Left renal cortex interstitium (tissue), 4 donors: ENCODE measurements at places on chromosomes 1 and 21.

DNA sequence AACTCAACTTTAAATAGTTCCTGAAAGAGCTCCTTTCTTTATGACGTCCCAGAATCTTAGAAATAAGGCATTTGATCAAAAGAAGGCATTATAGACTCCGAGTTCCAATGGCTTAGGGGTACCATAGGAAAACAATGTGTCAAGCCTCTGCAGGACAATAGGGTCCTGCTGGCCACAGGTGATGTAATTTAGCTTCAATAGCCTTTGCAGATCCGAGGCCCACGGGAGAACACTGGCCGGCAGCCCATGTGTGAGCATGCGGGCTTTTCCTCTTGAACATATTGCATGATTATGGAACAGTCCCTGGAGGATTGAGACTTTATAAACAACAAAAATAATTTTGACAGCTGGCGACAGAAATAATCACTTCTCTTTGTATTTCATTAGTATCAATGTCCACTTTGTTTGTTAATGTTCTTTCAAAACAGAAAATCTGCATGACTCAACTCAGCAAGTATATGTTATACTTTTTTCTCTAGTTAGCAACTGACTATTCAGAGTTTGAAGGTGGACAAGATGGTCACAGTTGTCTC is 49.0 kb upstream of the NR5A2 start:
- DNase-seq, result no peak

GRCh38 chr1:171433451-171433850 is 51.9 kb upstream of the PRRC2C start:
- no peak for DNase-seq

GRCh38 chr1:214856843-214857242 is 225.7 kb upstream of the KCNK2 start:
- no peak for DNase-seq

- no peak for DNase-seq
These were observed 38.5 kb downstream of the TGFB2 start for GRCh38 chr1:218383681-218384080.

- no peak for DNase-seq
These were observed 108.7 kb downstream of the PRDM2 start for GRCh38 chr1:13808729-13809131.

DNA sequence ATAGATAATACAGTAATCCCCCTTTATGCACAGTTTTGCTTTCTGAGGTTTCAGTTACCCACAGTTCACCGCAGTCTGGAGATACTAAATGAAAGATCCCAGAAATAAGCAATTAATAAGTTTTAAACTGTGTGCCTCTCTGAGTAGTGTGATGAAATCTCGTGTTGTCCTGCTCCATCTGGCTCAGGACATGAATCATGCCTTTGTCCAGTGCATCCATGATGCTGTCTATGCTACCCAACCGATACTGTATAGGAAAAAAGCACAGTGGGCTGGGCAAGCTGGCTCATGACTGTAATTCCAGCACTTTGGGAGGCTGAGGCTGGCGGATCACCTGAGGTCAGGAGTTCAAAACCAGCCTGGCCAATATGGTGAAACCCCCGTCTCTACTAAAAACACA is 85.0 kb upstream of the SLC2A1 start:
- DNase-seq, result no peak

- DNase-seq, result no peak
These were observed 60.2 kb downstream of the DMRTB1 start for GRCh38 chr1:53519421-53519820.

DNA sequence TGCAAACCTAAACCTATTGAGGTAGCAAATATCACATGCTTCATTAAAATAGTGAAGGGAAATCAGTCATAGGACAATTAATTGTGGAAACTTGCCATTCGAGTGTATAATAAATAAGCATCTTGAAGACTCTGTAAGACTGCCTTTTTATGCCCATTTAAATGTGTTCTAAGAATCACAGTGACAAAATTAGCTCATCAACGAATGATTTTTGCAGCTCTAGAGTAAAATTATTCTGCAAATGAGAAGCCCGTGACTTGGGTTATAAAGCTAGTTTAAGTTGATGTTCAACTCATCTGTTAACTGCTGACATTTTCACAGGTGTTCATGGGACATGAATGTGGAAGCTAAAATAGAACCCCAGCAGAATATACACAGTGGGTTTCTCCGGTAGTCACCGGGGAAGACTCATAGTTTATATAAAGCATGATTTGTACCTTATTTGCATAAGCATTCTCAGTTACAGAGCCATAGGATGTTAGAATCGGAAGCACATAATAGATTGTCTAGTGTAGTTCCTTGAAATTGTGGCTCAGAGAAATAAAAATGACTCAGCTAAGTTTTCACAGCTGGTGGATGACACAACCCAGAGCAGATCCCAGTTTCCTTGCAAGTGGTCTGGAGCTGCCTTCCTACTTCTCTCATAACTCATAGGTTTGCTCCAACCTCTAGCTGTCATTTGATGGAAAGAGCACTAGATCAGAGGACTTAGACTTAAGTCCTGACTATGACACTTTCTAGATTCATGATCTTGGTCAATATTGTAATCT is 107.3 kb downstream of the UCHL5 start:
- peak; percentile 15 for DNase-seq

- DNase-seq, result no peak
These were observed 29.4 kb downstream of the BARHL2 start for GRCh38 chr1:90687747-90688146.

DNA sequence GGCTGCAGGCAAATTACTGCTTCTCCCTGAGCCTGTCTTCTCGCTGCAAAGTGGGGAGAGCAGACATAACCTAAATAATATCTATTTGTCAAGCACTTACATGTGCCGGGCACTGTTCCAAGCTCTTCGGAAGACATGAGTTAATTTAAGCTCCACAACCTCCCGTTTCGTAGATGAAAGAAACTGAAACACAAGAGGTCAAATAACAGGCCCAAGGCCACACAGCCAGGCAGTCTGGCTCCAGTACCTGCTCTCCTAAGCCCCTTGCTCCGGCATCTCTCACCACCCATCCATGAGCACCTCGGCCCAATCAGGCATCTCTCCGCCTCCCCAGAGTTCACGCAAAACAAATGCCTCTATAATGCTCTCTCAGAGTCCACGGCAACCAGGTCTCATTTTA is 65.4 kb downstream of the TAS1R2 start:
- no peak for DNase-seq

GRCh38 chr1:59856725-59857338 is 42.1 kb downstream of the HOOK1 start:
- DNase-seq, result no peak

DNA sequence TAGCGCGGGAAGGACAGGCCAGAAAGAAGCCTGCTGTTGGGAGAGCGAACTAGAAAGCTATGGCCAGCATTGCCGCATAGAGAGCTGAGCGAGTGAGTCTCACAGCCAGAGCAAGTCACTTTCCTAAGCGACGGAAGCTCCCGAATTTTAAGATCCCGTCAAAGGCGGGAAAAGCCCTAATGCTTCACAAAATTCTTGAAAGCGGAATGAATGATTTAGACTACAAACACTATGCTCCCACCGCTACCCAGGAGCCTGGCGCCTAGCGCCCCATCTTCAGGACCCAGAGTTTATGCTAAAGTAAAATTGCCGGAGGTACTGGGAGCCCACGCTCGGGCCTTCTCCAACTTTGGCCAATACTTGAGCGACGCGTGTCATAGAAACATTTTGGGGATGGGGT is 409.9 kb upstream of the ESRRG start:
- no peak for DNase-seq

GRCh38 chr1:94020764-94021579 is 100.0 kb downstream of the ABCA4 start:
- no peak for DNase-seq

DNA sequence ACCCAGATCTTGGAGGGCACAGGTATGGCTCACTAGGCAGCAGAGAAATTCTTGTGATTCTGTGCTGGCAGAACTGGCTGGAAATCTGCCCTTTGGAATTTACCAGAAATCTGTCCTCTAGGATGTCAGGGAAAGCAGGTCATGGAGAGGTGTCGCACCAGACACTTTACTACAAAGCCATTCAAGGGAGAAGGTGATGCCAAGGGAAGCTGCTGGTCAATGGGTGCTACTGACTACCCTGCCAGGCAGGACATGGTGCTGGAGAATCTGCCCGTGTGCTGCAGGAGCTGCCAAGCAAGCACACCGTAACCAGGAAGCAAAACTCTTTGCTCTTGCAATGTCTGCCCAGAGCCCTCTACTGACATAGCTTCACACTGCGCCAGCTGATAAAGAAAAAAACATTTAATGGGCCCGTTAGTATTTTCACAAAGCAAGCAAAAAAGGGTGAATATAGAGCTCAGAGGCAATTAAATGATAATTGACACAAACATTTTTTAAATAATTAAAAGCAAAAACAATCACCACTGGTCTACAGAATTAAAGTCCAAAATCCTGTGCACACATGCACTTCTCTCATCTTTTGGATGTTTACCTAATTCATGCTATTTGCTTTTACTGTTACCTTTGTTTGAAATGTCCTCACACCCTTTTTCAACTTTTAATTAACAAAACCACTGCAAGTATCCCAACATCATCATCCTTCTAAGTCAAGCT is 7.2 kb upstream of the FBXO28 start:
- no peak for DNase-seq

GRCh38 chr1:36889478-36890226 is 144.7 kb downstream of the GRIK3 start:
- no peak for DNase-seq

DNA sequence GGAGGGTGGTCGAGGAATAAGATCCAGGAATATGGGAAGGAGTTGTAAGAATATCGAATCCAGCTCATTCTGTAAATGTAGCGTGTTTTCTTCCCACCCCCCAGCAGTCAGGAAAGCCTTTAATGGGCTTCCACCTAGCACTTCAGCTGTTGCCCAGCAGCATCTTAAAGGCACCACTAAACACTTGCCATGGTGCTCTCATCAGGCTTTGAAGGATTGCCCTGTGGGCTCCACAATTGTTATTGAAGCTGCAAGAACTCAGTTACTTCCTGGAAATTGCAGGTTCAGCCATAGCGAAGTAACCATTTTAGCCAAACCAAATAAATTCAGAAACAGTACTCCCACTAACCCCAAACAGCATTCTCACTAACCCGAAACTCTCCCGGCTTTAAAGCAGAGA is 511.2 kb downstream of the PLPP3 start:
- DNase-seq, result no peak

GRCh38 chr21:22791376-22791775 is 1793.2 kb downstream of the NCAM2 start:
- DNase-seq, result no peak

GRCh38 chr1:228297822-228298221 is 90.0 kb downstream of the OBSCN start:
- DNase-seq, result no peak

DNA sequence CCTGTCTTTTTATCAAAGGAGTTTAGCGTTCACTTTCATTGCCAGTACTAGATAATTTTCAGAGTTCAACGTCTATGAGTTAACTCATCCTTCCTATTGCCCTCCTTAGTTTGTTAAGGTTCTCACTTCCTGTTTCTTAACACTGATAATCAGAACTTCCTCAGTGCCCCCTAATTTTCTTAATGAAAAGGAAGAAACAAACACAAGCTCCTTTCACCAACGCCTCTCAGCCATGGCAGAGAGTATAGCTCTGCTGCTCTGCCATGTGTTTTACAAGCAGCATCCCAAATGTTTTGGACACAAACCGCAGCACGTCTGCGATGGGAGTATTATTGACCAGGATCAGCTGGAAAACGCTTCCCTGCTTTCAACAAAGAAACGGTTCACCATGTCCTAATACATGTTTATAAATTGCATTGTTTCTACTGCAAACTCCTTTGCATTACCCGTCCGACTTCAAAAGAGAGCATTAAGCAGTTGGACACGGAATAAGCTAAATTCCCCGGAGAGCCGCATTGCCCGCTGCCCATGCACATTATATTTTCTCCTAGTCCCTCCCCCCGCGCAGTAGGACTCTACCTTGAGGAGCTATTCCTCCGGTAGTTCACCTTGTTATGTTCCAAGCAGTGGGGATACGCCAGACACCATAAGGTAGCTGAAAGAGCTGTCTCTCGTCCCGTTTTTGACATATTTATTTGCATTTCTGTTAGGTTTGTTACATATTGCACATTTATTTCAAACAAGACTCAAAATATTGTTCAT is 561 bp downstream of the OLFM3 start:
- DNase-seq, result no peak
